ENCODE measurements at places on chromosomes 2 and 18.

DNA sequence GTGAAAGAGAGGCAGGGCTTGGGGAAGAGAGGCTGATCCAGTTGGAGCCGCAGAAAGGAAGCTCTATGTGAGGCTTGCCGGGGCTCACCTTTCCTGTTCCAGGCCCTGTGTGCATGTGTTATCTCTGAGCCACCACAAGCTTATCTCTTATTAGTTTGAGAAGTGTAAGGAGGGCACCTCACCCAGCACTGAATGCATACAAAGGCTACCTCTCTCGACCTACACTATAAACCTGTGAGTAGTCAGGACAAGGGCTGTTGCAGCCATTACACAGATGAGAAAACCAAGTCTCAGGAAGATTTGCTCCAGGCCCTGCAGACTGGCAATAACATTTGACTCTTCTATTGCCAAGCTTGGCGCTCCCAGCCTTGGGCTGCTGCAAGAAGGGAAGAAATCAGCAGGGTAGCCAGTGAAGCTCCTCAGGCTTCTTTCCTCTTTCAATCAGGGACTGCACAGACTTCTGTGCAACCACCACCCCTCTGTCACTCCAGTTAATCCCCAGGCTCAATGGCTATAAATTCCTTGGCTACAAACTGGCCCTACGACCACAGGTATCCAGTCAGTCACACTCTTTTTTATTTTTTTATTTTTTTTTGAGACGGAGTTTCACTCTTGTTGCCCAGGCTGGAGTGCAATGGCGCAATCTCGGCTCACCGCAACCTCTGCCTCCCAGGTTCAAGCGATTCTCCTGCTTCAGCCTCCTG is 73.8 kb downstream of the CLHC1 start:
- no peak for DNase-seq

- DNase-seq, result no peak
These were observed 453.4 kb downstream of the KCNJ3 start for GRCh38 chr2:155151945-155152344.

DNA sequence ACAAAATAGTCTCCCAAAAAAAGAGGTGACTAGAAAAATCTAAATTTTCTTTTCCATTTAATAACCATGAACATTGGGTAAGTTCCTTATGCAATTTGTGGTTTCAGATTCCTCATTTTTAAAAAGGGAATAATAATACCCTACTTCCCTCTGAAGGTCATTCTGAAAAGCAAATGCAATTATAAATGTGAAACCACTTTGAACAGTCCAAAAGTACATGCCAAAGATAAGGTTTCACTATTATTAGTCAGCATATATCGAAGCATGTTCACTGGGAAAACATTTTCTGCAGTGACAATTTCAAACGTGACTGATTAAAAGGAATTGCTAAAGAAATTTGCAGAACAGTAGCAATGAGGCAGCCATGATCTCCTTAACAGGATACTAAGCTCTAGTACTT is 100.1 kb upstream of the RNF152 start:
- no peak for DNase-seq

DNA sequence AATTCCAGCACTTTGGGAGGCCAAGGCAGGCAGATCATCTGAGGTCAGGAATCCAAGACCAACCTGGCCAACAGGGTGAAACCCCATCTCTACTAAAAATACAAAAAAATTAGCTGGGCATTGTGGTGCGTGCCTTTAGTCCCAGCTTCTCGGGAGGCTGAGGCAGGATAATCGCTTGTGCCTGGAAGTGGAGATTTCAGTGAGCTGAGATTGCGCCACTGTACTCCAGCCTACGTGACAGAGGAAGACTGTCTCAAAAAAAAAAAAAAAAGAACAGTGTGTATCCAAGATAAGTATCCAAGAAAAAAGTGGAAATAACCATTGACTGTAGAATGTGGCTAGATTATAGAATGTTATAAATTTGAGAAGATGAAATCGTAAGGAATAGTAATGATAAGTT is 142.1 kb downstream of the FAM124B start:
- no peak for DNase-seq

DNA sequence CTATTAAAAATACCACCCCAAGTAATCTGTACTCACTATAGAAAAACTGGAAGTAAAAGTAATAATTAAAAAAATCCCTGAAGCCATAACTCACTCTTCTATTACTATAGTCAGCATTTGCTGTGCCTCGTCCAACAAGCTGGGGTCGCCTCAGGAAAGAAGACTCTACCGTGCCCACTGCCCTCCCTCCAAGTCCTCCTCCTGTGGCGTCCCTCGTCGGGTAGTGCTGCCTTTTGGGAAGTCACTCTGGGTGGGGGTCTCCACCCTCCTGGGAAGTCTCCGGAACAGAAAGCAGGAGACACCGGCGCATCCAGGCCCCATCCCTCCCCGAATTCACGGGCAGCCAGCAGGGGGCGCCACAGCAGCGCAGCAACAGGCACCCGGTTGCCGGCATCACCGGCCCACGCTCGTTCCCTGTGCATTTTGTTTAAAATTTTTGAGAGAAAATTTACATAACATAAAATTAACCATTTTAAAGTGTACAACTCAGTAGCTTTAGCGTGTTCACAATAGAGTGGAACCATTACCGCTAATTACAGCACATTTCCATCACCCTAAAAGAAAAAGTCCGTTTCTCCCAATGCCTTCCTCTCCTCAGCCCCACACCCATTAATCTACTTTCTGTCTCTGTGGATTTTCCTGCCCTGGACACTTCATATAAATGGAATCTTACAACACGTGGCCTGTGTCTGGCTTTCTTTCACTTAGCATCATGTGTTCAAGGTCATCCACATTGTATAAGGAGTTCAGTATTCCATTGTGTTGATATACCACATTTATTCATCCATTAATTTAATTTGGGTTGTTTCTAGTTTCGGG is 62.2 kb downstream of the ADNP2 start:
- DNase-seq, result no peak

- DNase-seq, result no peak
These were observed 191.8 kb upstream of the RBBP8 start for GRCh38 chr18:22741318-22741717.

- no peak for DNase-seq
These were observed 176.3 kb upstream of the FOSL2 start for GRCh38 chr2:28216331-28216730.

DNA sequence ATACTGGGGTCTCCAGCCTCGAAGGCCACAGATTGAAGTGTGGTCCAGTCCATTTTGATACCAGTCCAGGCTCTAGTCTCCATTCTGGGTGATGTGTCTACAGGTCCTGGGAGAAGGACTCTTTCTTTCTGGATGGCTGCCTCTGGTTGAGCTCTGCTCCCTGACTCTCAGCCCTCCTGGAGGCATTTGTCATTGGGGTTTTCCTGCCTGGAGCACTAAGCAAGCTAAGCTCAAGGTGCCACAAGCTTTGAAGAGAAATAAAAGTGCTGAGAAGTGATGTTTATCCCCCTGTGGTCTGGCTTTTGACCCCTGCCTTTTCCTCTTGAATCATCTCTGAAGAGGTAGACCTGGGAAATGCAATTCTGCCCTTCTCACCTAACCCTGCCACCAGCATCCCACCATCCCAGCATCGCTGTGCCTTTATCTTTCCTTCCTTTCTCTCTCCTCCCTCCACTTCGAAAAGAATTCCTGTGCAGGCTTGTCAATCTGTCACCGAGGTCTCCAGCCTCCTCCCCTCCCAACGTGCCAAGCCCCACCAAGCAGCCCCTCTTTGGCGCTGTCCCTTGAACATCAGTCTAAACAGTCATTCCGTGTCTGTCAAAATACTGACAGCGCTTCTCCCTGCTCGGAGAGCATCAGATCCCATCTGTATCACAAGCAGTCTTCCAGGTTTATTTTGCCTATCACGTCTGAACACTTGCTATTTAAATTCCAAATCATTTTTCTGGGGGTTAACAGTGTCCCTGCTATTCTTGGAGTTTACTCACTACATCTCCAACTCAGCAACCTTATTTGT is 334.6 kb upstream of the SLC14A2 start:
- no peak for DNase-seq

DNA sequence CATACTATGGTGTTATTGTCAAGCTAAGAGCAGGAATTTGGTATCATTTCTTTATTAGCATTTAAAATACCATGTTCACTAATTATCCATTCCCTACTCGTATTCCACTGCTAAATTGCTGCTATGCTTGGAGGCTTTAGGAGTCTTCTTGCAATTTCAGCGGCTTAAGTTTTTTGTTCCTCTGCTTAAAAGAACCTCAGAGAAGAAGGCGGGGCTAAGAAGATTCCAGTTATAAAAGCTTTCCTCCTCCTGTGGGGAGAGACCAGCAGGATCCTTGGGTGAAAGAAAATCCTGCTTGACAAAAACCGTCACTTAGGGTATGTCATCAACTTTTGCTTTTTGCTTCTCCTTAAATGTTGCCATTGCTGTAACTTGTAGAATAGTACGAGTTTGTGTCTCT is at the start of gene TRPM8:
TSS of gene TRPM8 (plus strand) at position 258 of the 400 bp plus-strand sequence. CDS start 9,165 bp downstream, outside the sequence.
- no peak for DNase-seq

GRCh38 chr2:217291259-217291658 is 431.4 kb upstream of the TNP1 start:
- DNase-seq, result no peak

- no peak for DNase-seq
These were observed 82.3 kb downstream of the PXDN start for GRCh38 chr2:1661891-1662605.

GRCh38 chr2:233817995-233818638 is 36.2 kb downstream of the HJURP start:
- DNase-seq, result no peak

GRCh38 chr18:41324020-41324791 is 630.8 kb upstream of the PIK3C3 start:
- no peak for DNase-seq

DNA sequence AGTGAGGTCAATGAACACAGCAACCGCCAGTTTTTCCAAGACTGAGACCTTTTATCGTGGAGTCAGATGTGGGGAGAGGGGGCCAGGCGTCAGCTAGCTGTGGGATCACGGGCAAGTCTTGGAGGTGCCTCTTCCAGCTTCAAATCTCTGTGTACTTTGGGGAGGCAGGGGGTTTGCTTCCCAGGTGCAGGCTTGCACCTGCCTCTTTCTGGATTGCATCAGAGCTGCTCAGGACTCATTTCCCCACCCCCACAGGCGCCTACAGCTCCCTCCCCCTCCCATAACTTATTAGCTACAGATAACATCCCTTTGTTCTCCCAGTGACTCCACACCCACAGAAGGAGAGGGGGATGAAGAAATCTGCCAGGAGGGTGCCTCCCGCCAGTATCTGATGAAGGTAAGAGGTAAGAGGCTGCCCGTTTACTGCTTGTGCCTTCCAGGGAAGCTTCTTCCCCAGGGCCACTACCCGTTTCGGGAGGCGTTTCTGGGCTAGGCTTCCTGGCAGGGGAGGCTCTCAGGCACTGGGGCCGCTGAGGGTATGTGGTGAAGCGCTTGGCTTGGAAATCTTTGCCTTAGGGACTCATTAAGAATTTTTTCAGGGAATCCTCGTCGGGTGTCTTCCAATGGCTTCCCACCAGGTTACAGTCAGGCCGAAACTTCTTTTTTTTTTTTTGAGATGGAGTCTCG is 18.8 kb upstream of the MRPL33 start:
- DNase-seq, result no peak

DNA sequence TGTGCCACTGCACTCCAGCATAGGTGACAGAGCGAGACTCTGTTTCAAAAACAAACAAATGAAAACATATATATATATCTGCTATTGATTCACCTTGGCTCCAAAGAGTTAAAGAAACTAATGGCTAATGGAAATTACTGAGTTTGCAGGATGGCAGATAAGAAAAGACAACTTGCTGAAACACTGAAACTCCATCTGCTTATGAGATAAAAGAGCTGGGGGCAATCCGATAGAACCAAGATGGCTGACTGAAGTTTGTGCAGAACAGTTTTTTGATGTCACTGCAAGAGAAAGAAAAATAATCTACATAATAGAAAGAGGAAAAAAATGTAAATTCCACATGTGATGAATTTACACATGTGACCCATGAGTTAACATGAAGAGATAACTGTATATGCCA is 88.2 kb downstream of the LRATD1 start:
- DNase-seq, result no peak

DNA sequence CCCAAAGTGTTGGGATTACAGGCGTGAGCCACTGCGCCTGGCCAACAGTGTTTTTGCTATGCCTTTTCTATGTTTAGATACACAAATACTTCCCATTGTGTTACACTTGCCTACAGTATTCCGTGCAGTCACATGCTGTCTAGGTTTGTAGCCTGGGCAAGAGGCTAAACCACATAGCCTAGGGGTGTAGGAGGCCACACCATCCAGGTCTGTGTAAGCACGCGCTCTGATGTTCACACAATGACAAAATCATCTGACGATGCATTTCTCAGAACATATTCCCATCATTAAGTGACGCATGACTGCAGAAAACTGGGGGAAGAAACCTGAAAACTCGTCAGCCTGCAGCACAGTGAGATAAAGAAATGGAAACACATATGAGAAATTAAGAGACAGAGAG is 46.1 kb upstream of the TWIST2 start:
- DNase-seq, result no peak

GRCh38 chr2:172084395-172084644 is 987 bp upstream of the DLX1 start:
- DNase-seq, result no peak

All from stimulated activated CD4-positive, alpha-beta T cell treated with anti-CD3 and anti-CD28 coated beads, Interleukin-1b, Interleukin-23, amount 100 ng/mL, for 1 hour (primary cell).